ENCODE measurements at places on chromosomes 5 and 9.

GRCh38 chr5:19534751-19535150 lies 453.2 kb downstream of the CDH18 start:
- DNase-seq = no peak

GRCh38 chr9:90033028-90033650 lies 428.3 kb downstream of the GADD45G start:
- DNase-seq = no peak

- DNase-seq = no peak
These were observed 1.1 kb downstream of the F2RL2 start for GRCh38 chr5:76622076-76622475.

DNA sequence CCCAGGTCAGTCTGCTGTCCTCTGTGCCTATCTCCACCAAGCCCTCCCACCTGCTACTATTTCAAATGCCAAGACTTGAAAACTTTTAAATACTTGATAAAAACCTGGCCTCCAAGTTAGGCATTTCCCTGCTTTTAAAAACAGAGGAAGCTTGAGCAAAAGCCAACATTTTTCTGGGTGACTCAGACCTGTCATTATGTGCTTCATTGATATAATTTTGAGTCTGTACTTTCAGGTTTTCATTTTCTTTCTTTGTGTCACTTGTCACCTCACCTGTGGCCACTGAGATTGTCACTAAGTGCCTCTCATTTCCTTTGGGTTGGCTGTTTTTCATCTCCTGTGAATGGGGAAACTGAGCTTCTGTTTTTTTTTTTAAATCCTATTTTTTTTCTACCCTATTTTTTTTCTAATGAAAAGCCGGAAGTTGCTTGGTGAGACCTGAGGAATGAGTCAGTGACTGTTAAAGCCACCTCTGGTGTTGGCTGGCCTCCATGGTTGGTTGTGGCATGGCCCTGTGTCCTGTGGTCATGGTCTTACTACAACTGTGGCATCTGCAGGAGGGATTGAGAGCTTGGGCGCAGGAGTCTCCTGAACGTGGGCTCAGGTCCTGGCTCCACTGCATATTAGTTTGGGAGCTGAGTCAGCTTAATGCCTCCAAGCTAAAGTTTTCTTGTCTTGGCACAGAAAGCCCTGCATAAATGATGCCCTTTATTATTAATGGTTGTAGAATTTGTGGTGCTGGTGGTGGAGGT lies 56.7 kb downstream of the ARHGAP26 start:
- DNase-seq = no peak

DNA sequence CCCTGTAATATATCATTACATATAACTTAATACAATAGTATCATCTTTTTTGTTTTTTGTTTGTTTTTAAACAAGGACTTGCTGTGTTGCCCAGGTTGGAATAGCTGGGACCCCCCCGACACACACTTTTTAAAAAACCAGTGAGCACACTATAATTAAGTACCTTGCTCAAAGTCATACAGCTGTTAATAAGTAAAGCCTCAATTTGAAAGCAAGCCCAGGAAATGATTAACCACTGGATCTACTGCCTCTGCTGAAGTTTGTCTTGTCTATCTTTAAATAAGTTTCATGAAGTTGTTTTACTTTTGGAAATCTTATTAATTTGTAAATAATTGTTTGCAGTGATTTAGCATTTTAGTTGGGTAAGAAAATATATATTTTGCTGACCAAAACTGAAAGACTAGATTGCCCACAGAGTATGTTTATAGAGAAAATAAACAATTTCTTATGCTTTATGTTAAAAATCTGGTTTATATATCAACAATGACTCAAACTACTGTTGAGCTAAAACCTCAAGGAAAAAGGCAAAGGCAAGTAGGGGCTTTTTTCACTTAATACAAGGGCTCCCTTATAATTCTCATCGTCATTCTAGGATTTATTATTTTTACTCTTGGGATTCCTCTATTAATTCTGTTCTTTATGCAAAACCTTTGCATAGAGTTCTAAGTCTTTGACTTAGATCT lies 5.8 kb upstream of the CARNMT1 start:
- no peak for DNase-seq

DNA sequence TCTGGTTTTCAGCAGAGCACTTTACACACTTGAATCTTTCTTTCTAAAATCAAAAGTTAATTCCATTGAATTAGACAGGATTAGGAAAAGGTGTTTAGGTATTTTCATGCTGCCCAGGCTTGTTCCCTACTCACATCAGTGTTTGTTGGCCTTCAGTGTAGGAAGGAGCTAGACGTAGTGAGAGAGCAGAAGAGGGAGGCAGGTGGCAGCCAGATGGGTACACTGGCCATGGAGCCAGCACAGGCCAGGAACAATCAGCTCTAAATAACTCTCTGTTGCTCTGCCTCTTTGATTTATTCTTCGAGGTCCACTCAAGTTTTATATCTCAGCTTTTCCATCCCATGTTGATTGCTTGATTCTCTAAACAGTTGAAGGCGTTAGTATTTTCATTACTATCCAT lies 529.6 kb downstream of the PSAT1 start:
- DNase-seq = no peak

GRCh38 chr5:43396762-43397304 lies 15.4 kb downstream of the CCL28 start:
- peak; percentile 43 for DNase-seq

GRCh38 chr5:112584781-112585180 lies 152.9 kb upstream of the APC start:
- DNase-seq = no peak

DNA sequence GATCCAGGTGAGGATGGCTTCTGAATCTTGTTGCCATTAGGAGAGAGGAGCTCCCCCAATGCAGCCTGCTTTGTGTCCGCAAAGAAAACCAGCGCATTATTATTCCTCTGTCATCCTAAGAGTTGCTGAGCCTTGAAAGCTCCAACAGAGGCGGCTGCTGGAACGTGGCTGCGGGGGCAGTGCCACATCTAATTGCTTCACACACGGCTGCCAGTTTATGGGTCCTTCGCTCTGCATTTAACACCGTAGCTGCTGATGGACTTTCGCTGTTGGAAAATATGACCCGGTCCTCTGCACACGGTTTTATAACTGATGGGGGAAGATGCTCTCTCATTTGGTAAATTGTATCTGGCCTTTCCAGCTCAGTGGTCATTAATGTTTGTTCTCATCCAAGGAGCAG lies 38.0 kb downstream of the ZNF622 start:
- DNase-seq = no peak

DNA sequence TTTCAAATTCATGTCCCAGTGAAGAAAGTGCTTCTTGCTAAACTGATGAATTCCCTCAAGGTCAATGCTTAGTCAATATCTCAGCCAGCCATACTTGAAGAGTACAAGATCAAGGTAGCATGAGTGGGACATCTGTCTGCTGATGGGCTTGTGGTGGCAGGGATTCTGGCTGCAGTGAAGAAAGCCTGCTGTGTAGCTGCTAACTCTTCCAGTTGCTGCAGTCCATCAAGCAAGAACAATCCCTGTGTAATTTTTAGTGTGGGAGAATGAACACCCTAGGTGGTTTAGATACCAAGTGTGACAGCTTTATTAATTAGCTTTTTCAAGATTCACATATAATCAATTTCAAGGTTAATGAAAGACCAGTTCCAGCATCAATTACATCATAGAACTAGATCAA lies 443.9 kb downstream of the TAF11L14 start:
- no peak for DNase-seq

DNA sequence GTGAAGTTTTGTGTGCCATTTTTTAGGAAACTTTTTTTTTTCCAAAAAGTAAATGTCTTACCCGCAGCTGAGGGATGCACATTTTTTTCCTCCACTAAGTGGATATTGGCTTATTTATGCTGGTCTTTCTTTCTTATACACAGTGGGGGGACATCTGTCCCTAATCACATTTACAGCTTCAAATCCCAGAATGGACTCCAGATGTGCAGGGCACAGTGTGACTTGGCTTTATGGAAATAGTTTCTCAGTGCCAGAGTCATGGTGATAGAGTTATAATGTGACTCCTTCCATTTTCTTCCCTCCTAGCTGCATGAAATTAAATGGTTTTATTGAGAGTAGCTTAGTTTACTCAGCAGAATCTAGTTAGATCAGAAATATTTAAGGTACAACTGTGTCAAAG lies 66.5 kb downstream of the SV2C start:
- no peak for DNase-seq

DNA sequence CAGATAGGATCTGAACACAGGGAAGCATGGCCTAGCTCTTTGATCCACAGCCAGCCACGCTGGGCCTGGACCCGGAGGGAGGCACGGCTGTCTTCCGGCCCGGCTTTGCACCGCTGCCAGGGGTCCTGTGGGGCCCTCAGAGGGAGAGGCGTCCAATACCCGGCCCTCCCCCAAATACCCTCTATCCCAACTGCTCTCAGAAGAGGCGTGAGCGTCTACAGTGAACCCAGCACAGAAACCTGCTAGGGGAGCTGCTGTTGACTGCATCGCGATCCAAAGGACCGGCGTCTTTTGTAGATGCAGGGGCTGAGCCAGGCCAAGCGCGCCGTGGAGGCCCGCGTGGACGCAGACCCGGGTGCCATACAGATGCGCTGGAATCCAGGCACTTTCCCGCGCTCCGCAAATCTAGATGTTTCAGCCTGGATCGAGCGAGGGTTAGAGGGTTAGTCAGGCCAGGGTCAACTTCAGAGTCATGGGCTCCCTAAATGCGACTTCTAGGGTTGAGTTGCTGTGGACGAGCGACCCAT lies 1.1 kb upstream of the TCF7 start:
- no peak for DNase-seq

DNA sequence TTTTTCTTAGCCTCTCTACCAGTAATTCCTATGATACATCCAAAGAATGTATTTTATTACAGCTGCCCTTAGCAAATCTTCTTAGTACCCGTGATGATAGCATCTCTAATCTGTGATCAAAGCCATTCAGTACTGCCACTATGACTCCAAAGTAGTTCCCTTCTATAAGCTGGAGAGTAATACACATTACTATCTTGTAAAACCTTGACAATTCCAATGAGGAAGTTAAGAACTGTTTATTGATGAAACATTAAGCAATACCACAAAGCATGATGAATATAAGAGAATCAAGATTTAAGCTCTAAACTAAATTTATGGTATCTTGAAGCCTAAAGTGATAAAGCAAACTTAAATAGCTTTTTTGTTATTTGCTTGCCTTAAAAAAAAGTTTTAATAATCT lies 86.1 kb downstream of the SMIM23 start:
- no peak for DNase-seq

DNA sequence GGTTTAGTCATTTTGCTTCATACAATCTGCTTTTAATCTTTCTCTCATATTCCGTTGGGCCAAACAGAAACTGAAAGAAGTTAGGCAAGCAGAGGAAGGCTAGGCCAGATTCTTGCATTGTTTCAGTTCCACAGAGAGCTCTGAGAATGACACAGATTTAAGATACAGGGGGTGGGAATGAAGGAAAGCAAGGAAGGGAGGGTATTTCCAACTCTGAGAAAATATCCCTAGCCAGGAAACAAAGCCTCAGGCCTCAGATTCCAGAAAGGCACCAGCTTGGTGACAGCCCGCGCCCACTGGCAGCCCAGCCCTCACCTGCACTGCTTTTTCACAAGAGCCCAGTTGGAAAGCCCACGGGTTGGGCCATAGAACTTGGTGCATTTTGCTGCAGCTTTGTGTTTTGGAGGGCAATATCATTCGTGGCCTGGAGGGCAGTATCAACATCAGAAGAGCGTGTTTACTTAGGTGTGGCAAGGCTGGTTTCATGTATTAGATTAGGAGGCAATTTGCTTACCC lies 63.5 kb downstream of the ENC1 start:
- DNase-seq = no peak

GRCh38 chr5:98514215-98514614 lies 259.2 kb upstream of the RGMB start:
- no peak for DNase-seq

- no peak for DNase-seq
These were observed 31.2 kb downstream of the CDK7 start for GRCh38 chr5:69265931-69266330.

DNA sequence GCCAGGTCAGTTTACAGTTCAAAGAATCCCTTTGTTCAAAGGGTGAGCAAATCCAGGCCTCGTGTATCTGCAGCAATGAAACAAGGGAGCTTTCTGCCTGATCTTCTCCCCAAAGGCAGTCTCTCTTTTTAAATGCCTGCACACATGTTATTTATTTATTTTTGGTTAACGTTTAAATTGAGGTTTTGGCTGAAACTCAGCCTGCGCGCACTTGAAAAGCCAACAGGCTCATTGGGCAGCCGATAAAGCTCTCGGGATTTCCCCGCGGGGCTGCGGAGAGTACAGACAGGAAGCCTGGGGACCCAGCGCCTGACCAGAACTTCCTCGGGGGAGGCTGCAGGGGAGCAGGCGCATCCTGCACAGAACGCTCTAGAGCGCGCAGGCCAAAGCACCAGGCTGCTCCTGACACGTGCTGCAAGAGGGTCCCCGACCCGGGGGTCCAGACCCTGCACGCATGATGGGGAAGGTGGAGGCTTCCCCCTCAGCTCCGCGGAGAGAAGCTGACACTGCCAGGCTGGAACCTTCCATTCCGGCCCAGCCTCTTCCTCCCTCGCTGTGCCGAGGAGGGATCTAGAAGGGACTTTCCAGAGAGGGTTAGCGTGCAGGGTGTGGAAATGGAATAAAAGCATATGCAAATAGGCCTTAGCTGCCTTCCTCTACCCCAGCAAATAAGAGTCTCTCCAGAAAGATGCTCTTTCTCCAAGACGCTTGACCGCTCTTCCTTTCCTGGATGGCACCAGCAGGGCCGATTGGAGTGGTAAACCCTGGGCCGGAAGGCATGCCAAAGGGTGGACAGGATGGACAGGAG lies 46.1 kb downstream of the PTTG1 start:
- peak; percentile 60 for DNase-seq

DNA sequence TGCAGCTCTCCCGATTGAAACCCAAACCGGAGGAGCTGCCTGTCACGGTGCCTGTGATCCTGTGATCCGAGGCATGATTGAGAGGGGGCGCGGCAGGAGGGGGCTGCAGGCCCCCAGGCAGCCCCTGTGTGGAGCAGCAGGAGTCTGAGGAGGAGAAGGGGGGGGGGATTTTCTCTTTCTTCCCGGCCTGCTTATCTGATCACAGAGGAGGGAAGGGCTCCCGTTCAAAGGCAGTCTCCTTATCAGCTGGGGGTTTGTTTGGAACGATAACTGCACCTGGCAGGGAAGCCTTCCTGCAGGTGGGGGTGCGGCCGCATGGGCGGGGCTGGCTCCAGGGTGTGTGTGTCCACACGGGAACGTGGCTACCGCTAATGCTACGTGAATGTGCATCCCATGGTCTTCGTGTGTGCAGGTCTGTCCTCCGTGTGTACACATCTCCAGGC lies 38.4 kb downstream of the LMX1B start:
- no peak for DNase-seq

DNA sequence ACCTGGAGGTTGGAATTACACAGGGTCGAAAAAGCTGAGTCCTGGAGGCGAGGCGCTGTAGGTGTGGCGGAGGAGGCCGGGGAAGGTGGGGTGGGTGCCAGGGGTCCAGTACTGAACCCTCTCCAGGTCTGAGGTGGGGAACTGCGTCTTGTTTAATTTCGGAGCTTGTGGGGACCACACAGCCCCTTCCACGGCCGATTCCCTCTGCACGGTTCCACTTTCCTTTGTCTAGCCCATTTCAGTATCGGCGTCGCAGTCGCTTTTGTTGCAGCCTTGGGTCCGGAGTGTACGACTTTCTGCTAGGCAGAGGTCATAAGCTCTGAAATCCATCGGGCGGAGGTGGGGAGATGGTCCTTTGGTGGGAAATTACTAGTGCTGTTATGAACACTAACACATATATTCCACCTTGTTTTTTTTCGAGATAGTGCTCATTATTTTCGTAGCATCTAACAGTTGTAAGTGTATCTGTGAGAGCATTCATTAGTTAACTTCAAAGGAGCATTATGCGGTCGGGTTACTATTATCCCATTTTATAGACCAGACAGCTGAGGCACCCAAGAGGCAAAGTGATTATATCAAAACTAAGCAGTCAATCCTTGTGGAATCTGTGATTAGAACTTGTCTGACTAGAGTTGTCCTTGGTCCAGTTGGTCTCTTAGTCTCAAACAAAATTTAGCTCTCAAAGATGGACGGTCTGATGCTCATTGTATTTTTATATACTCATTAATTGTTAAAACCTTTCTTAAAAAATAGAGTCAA lies 737 bp downstream of the RNF180 start:
- no peak for DNase-seq
